ENCODE measurements at places on chromosomes 12 and 14.

DNA sequence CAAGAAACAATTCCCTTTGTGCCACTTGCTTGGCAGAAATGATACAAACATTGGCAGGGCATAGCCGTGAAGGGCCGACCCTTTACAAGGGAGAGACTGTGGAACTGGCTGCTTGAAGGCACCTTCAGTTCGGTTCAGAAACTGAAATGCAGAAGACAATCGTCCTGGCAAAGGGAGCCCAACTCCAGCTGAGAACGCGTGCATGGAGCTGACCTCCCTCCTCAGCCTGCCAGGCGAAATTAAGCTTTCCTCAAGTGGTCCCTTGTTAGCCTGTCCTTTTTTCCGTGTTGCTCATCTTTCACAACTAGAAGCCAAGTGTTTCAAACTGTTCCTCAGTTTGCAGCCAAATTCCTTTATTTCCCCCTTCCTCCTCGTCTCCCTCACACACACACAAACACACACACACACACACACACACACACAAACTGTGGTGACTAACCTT, 8.1 kb downstream of the LGR5 start:
- DNase-seq: no peak

- DNase-seq: no peak
Observed at GRCh38 chr14:95468448-95469133, 47.9 kb downstream of the SYNE3 start.

- DNase-seq: no peak
Observed at GRCh38 chr14:68473069-68473468, 319.8 kb downstream of the ZFP36L1 start.

DNA sequence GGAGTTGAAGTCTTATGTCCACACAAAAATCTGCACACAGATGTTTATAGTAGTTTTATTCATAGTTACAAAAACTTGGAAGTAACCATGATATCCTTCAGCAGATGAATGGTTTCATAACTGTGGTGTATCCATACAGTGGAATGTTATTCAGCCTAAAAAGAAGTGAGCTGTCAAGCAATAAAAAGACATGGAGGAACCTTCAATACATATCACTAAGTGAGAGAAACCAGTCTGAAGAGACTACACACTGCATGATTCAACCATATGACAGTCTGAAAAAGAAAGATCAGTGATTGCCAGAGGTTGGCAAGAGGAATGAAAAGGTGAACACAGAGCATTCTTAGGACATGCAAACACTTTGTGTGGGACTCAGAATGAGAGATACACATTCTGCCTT, 18.6 kb upstream of the IFNG start:
- DNase-seq: no peak

GRCh38 chr12:22399464-22400180, 65.1 kb upstream of the ST8SIA1 start:
- DNase-seq: no peak

DNA sequence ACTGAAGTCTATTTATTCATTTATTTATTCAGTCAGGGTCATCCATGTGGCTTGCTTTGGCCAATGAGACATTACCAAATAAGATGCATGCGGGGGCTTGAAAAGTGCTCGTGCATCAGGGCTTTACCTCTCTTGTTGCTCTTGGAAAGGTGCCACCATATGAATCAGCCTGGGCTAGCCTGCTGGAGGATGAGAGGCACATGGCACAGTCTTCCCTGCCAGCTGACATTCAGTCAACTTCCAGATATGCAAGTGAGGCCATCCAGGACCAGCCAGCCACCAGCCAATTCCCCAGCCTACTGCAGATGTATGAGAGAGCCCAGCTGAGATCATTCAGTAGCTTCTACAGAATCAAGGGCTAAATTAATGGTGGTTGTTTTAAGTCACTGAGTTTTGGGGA, 105.2 kb upstream of the RPH3A start:
- DNase-seq: no peak

GRCh38 chr12:20711846-20712245, 16.7 kb downstream of the SLCO1C1 start:
- DNase-seq: no peak

DNA sequence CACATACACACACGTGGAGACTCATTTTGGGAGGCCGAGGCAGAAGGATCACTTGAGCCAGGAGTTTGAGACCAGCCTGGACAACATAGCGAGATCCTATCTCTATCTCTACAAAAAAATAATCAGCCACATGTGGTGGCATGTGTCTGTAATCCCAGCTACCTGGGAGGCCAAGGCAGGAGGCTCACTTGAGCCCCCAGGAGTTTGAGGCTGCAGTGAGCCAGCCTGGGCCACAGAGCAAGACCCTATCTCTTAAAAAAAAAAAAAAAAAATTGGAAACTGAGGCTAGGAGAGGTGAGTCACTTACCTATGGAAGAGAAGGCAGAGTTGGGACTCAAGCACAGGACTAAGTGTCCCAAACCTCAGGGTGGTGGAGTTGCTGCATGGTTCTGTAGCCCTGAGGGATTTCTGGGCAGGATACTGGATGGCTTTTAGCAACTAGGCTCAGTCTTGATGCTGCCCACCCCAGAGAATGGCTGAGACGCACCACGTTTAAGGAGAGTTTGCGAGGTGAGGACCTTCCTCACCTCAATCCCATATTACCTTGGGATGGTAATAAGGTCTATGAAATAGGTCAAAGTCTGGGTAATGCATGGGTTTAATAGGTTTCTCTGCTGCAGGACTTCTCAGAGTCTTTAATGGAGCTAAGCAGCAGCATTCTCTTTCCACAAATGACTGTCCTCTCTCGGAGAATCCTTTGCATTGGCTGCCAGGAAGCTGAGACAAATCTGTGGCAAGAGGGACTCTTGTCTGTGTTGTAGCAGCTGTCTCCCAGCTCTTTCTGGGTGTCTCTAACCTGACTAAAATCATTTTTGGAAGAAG, 35.6 kb downstream of the SH2B3 start:
- no peak for DNase-seq

DNA sequence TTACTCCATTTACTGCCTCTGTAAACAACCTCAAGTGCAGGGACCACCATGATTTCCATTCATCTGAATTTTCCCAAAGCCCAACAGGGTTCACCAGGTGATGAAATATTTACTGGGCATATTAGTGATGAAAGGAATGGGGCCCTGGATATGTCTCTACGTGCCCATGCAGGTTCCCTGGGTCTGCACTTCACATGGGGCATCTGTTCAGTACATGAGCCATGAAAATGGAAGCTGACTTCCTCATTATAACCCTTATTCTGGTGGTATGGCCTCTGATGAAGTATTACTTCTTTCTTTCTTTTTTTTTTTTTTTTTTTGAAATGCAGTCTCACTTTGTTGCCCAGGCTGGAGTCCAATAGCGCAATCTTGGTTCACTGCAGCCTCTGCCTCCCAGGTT, 26.5 kb upstream of the CORO1C start:
- DNase-seq: no peak

DNA sequence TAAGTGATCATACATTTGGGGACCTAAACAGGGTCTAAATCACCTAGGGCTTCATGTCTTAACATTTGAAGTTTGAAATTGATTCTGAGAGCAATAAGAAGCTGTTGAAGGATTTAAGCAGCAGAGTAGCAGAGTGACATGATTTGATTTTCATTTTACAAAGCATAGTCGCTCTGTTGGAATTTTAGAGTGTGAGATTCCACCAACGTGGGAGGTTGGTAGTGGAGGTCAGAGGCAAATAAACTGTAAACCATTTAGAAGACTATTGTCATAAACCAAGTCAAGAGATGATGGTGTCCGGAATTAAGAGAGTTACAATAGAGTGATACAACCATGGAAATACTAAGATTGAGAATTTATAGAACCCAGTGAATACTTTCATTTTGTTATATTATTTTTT, 52.7 kb upstream of the ZDHHC17 start:
- no peak for DNase-seq

DNA sequence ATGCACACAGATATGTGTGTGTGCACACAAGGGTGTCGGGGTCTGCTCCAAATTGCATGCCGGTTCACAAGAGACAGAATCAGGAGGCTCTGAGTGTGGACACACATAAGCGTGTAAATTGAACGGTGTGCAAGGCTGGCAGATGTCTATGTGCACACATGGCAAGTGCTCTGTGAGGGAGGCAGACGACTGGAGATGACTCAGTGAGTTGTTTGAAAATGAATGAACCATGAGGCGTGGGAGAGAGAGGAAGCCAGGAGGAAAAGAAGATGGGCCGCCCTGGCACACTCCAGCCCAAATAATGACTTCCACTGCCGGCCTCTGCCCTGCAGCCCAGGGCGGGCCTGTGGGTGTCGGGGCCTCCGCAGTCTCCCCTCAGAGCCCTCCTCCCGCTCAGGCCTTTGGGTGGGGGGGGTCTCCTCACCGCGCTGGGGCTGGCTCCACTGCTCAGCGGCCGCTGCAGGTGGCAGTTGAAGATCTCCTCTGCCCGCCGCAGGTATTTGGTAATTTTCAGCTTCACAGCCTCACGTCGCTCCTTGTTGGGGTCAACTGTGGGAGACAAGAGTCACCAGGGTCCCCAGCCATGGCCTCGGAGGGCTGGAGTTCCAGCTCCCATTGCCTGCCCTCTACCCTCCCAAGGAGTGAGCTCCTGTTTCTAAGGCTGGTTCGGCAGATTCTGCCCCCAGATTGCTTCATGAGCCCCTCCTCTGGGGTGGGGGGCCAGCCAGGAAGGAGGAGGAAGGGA, 3.5 kb downstream of the RPS6KL1 start:
- DNase-seq: no peak

- peak; percentile 39 for DNase-seq
Observed at GRCh38 chr14:103453791-103454190, 68.6 kb downstream of the MARK3 start.

DNA sequence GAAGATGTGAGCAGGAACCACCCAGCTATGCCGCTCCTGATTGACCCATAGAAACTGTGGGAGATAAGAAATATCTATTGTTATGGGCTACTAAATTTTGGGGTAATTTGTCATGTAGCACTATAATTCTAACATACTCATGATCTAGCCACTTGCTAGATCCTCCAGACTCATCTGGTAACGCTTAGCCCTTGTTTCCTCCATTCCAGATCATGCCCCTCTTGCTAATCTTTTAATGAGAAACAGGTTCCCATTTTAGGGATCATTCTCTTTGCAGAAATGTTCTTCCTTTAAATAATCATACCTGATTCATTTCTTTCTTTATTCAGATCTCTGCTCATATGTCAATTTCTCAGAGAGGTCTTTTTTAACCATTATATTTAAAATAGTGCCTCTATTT, 3.8 kb upstream of the ARHGDIB start:
- DNase-seq: no peak

DNA sequence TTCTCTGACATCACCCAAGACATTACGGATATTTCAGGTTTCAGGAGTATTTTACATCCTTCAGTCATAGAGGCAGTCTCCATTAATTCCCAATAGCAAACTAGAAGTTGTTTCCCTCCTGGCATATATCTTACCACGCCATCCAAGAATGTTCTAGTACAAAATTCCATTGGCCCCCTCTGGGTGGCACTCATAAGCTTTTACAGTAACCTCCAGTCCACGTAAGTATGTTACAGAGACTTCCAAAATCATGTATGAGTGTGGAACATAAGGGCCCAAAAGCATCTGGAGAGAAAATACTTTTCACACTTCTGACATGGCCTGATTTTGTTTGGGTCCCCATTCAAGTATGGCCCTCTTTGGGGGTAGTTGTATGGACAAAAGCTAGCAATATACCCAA, 58.1 kb upstream of the DHRS4 start:
- DNase-seq: peak; percentile 75

DNA sequence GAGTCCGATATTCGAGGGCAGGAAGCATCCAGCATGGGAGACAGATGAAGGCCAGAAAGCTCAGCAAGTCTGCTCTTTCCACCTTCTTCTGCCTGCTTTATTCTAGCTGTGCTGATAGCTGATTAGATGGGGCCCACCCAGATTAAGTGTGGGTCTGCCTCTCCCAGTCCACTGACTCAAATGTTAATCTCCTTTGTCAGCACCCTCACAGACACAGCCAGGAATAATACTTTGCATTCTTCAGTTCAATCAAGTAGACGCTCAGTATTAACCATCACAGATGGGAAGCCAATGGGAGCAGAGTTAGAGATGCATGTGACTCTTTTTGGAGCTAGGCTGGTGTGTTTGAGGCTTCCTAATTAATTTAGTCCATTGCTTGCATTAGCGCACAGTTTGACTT, 17.0 kb downstream of the C12orf75 start:
- DNase-seq: no peak

Measured in NCI-H524 (cell line).